ENCODE measurements at places on chromosomes 2 and 18.

DNA sequence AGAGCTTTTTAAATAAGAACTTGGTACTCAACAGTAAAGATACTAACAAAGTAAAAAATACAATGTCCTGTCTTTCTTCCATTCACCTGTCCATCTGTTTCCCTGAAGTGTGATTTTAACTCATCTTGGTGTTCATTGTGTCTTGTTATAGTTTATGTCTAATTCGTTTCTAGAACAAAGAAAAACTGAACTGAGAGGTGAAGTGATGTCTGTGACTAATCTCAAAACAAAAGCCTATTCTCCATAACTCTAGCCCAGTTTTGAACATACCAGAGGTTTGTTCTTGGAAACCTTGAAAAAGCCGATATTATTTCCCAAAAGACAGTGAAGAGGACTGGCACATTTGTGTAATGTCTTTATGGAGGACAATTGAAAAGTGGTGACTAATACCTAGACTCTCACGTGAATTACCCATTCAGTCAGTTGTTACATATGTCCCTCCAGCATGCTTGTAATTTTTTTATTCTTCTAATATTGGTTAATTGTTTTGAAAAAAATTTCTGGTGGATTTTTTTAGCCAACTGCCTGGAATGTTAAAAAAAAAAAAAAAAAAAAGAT is 725.8 kb downstream of the SATB2 start:
- no peak for DNase-seq

DNA sequence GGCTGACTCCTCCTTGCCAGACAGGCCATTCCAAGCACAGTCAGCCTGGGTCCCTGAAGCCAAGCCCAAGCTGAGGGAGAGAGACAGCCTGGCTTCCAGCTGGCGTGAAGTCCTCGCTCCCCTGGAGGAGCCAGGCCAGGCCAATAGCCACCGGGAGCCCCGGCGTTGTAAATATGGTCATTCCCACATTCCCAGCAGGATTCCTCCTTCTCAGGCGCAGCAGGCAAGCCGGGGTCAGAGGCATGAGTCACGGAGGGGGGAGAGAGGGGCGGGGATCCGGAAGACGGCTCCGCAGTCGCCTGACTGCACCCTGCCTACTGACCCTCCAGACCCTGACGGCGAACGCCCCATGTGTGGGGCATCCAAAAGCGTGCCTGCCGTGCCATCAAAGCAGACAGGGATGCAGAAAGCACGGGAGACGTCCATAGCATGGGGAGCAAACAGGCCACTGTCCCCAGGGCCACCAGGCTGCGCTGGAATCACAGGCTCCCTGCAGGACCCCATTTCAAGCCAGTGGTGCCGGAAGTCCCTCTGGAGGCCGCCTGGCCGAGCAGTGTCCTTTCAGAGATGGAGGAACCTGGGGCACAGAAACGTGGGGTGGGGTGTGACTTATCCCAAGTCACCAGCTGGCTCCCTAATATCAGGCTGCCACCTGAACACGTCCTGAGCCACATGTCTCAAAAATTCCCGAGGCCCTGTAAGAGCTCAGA is 48.2 kb downstream of the TWIST2 start:
- DNase-seq: no peak

DNA sequence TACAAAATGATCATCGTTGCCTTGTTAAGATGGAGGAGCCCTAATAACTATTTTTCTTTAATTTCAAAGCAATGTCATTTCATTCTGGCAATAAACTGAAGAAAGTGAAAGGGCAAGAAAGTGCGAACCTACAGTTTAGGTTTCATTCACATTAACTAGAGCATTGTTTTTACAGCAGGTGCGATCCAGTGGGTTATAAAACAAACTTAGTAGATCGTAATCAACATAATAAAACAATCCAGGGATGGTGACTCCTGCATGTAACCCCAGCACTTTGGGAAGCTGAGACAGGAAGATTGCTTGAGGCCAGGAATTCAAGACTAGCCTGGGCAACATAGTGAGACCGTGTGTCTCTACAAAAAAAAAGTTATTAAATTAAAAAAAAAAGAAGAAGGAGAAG is 51.1 kb downstream of the AP1S3 start:
- no peak for DNase-seq

- DNase-seq: no peak
Observed at GRCh38 chr2:20168727-20169696, 55.9 kb downstream of the SDC1 start.

DNA sequence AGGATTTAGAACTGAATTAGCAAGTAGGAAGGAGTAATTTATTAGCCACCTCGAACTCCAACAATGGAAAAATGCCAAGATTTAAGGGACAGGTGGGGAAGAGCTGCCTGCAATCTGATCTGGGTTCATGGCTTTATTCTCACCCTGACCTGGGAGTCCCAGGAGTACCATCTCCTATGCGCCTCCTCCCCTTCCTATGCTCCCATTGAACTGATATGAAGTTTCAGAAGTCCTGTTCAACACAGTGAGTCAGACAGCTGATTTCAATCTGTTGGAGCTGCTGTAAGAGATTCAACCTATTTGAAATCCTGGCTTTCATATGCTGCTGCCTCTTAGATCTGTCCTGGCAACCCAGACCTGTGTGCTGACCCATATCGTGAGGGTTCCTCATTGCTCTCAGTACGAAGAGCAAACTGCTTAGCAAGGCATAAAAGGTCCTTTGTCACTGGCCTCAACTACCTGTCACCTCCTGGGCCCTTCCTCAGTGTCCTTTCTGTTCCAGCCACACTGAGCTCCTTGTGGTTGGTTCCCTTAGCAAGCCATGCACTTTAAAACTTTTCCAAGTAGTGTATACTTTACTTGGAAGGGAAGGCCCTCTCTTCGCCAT is 15.9 kb upstream of the CD28 start:
- DNase-seq: no peak

DNA sequence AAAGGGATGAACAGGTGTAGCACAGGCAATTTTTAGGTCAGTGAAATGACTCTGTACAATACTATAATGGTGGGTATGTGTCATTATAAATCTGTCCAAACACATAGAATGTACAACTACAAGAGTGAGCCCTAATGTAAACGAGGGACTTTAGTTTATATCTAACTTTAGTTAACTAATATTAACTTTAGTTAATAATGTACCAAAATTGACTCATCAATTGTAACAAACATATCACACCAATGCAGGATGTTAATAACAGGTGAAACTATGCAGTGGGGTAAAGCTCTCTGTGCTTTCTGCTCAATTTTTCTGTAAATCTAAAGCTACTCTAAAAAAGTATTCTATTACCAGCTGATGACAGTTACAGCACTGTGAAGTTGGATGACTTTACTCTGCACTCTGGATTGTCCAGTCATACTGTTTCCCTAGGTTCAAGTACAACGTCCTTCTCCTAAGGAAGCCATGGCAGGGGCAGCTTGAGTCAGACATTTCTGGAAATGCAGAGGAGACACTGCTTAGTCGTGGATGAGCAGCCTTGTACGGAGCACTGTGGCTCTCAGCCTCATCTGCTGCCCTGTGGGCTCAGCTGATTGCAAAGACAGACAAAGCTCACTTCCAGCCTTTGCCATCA is 26.1 kb downstream of the TGFA start:
- no peak for DNase-seq

GRCh38 chr18:42230636-42231035 is 275.6 kb downstream of the PIK3C3 start:
- no peak for DNase-seq

GRCh38 chr2:111535404-111535803 is 348.6 kb downstream of the ANAPC1 start:
- no peak for DNase-seq

- DNase-seq: no peak
Observed at GRCh38 chr2:44789971-44790721, 151.4 kb upstream of the SIX3 start.

DNA sequence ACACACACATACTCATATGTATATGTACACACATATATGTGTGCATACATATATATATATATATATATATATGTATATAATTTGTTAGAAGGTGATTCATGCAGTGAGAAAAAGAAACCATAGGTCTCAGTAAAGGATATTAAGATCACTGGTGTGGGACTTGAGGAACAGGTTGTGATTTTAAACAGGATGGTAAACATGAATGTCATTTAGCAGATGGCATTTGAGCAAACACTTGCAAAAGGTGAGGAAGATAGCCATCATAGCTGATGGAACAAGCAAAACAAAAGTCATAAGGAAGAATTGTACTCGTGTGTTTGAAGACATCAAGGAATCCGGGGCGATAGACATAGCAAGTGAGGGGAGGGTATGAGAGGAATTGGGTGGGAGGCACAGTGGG is 784.5 kb downstream of the TSN start:
- no peak for DNase-seq
